ENCODE measurements at places on chromosomes 4 and X.

DNA sequence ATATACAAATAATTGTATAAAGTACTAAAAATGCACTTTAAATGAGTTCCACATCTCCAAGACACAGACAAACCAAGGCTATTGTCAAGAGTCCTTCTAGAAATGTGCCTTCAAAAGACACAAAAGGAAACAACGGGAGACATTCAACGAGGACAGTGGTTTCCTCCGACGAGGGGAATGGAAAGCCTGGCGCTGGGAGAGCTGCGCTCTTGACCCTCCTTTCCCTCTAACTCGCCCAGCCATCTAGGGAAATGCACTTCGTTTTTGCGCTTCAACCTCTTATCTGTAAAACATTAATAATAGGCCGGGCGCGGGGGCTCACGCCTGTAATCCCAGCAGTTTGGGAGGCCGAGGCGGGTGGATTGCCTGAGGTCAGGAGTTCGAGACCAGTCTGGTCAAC lies 37.0 kb downstream of the ZFP42 start:
- DNase-seq: no peak

DNA sequence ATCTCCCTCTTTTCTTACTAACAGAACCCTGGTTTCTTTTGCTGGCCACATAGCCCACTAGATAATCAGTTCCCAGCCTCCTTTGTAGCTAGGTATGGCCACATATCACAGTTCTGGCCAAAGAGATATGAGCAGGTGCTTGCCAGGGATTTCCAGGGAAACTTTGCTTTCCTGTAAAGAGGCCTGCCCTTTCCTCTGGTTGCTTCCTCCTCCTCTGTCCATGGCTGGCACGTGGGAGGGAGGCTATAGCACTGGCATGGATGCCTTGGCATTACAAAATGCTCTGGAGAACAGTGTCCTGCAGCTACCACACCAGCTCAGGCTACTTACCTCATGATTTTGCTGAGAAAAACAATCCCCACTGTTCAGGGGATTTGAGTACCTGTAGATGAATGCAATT lies 27.5 kb downstream of the RAB33B start:
- DNase-seq: no peak

DNA sequence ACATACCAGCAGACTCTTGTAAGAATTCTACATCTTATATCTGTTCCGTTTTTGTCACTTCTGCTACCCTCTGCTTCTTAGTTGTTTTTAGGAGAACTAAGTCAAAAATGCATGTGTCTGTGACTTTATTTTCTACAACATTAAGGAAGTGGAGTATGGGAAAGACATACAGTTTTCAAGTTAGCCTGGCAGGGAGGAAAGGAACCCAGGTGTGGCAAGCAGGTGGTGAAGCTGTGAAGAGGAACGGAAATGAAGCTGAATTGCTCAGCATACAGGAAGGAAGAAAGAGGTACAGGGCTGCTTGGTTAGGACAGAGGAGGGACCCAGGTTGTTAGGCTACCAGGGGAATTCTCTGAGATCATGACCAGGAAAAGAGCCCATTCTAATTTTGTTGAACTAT lies 9.4 kb downstream of the GPRIN3 start:
- DNase-seq: no peak

GRCh38 chr4:163279713-163280112 lies 52.7 kb downstream of the NPY1R start:
- no peak for DNase-seq

DNA sequence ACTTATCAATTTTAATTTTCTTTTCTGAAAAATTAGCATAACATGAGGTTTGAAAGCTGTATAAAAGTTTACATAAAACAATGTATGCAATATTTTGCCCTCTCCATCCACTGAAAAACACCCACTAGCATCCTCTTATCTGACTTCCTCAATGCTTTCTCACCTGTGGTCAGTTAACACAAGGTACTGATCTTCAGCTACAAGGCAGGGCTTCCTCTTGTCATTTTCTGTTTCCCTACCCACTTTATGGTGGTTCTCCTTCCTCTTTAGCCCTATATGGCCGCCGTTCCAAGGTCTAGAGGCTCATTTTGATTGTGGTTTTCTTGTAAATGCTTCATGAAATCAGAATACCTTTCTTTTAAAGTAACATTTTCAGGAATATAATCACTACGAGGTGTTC lies 618.6 kb upstream of the CPEB2 start:
- DNase-seq: no peak

DNA sequence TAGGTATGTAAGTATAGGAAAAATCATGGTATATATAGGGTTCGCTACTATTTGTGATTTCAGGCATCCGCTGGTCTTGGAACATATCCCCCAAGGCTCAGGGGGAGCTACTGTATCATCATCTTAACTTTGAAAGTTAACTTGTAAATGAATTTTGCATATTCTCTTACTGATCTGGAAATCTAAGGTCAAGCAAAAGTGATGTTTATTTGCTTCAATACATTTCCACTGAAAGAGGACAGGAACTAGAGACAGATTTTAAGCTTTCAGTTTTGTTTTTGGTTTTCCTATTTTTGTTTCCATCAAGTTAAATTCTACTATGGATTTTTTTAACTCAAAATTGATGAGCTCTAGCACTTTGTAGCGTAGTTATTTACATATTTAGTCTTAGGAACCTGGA lies 56.2 kb downstream of the NAF1 start:
- DNase-seq: no peak

DNA sequence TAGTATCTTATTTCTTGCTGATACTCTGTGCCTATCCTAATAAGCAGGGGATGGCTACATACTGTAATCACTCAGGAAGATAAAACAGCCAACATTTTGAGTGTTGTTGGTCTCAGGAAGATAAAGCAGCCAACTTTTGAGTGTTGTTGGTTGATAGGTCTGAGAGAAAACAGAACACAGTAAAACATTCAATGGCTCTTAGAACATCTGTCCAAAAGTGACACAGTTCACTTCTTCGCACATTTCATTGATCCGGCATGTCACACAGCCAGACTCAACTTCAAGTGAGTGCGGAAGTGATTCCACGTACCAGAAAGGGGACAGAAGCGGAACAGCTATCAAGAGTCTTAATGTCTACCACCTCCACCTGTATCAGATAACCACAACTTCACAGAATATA lies 87.3 kb upstream of the DMD start:
- no peak for DNase-seq

DNA sequence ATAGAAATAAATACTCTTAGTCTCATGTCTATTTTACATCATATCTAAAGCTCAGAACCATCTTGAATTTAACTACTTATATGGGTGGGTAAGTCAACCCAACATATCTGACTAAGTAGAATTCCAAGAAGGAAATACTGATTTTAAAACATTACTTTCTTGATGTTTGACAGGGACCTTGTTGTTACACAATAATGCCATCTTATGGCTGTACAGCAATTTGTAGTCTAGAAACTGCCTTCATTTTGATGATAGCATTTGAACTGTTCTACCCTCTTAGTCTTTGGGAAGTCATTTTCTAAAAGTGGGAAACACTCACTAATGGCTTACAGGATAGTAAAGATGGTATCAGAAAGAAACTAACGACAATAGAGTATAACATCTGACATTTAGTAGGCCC lies 929.5 kb downstream of the DMD start:
- no peak for DNase-seq
